ENCODE measurements at places on chromosomes 5 and 9.

DNA sequence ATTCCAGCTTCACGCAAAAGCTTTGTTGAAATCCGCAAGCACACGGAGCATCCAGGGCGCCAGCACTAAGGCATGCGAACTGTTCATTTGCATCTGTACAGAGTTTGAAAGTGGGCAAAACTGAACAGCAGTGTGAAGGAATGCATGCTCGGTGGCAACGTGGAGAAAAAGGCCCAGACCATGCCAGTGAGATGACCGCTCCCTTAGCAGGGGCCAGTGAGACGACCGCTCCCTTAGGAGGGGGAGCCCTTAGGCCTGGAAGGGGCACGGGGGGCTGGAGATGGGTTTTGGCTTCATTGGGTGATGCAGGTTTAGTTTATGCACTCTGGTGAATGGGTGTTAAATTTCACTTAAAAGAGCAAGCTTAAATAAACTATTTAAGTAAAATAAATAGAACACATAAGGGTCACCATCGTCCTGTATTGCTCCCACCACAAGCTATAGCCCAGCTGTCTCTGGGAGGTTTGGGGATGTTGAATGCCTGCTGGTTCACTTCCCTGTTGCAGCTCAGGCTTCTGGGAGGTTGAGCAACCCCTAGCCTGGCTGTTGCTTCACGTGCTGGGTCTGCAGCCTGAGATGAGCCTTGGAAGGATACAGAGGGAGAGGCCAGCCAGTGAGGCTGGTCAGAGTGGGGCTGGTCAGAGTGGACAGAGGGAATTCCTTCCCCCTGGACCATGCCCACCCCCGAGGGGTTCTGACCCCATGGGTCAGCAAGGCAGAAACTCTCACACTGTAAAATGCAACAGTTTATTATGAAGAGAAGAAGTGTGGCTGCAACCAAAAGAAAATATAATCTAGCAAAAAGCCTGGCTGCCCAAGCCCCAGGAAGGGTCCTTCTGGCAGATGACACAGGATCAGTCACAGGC lies 4.6 kb upstream of the FCN1 start:
- DNase-seq: no peak

DNA sequence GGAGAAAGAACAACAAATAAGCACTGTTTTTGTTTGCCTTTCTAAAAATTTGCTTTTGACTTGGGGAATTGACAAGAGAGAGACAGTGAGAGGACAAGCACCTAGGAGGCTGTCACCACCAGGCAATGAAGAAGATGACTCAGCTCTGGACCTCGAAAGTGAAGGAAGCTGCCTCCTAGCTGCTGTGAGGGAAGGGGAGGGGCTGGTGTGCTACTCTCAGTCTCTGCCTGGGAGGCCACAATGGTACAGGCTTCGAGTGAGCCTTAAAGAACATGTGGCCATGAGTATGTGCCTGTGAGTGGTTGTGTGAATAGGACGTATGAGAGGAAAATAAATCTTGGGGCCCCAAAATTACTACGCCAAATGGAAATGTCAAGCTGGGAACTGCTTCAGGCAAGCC lies 7.1 kb upstream of the PLK2 start:
- DNase-seq: peak; percentile 80

DNA sequence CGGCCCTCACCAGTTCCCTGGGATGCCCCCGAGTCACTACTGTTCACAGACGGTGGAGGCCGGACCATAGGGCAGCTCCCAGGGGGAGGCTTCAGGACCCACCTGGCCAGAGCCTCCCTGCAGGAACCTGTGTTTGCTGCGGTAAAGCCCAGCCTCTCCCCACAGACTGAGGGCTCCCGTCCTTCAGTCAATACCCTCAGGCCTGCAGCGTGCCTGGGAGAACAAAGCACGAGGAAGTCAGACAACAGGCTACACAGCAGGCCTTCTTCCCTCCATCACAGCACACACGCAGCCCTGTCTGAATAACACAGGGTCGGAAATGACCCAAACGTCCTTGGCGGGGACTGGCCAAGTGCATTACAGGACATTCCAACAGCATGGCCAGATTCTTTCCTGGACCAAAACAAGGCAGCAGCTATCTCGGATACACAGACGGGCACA lies 34.4 kb downstream of the COL23A1 start:
- no peak for DNase-seq

GRCh38 chr5:157351802-157352092 lies 85.8 kb downstream of the CYFIP2 start:
- no peak for DNase-seq

DNA sequence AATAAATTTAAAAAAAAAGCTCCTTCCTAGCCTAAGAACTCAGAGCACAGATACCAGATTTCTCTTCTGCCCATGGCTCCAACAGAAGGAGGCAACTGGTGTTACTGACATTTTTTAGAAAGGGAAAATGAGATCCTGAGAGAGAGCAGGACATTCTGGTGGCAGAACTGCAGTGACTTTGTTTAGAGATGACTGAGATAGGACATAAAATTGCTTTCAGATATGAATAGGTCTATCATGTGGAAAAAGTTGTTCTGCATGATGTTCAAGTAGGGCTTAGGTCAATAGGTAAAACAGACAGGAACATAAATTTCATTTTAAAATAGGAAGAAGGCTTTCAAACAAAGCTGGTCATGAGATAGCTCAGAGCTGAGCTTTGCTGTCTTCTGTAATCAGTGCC lies 49.6 kb downstream of the NIPAL4 start:
- no peak for DNase-seq

DNA sequence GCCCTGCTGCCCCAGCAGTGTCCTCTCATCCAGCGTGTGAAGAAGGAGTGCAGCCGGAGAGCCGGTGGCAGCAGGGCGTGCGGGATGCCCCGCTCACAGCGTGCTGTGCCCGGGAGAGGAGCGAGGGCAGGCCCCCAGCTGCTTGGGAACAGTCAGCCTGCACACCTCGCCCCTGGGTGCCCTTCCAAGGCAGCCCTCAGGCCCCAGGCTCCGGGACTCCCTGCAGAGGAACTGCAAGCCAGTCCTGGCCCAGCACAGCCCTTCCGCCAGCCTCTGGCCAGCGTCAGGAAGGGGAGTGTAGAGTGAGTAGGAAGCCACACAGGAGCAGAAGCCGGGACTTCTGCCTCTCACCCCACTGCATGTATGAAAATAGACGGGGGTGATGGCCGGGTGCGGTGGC lies 43.5 kb downstream of the ADAMTS2 start:
- no peak for DNase-seq

- DNase-seq: peak; percentile 86
Observed at GRCh38 chr9:37229882-37230482, 109.6 kb downstream of the ZCCHC7 start.

DNA sequence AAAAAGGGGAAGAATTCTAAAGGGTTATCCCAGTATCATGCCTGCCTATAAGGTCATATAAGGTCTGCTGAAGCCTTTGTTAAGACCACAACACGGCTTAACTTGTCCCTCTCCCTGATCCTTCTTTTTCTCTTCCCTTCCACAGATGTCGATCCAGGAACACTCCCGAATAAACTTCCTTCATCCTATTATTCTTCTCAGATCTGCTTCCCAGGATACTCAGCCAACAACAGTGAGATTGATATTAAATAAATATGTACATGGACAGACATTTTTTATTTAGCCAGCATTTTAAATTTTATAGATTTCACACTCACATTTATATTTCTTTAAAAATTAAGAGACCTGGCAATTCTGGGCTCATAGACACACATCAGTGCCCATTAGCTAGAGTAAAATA lies 44.1 kb downstream of the DPYSL3 start:
- DNase-seq: no peak

- peak; percentile 88 for DNase-seq
Observed at GRCh38 chr9:72022841-72023240, 37.6 kb downstream of the C9orf57 start.

- no peak for DNase-seq
Observed at GRCh38 chr9:105658351-105658750, 3.9 kb upstream of the TAL2 start.

GRCh38 chr5:77066823-77067442 lies 20.2 kb downstream of the ZBED3 start:
- DNase-seq: peak; percentile 24

DNA sequence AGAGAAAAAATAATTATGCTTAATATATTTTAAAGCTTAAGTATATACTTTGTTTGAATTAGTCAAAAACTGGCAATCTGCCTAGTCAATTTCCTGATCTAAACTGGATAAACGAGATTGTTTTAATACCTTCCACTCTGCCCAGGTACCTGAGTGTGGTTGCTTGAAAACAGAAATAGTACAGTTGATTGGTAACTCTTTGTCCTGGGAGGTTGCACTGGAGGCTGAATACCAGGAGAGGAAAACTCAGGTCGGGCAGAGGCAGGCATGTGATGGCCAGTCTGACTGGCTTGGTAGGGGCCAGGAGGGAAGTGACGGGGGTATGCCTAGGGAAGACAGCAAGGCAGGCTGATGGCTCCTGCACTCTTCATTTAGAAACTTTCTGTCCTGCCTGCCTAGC lies 80.2 kb downstream of the PIK3R1 start:
- DNase-seq: no peak

DNA sequence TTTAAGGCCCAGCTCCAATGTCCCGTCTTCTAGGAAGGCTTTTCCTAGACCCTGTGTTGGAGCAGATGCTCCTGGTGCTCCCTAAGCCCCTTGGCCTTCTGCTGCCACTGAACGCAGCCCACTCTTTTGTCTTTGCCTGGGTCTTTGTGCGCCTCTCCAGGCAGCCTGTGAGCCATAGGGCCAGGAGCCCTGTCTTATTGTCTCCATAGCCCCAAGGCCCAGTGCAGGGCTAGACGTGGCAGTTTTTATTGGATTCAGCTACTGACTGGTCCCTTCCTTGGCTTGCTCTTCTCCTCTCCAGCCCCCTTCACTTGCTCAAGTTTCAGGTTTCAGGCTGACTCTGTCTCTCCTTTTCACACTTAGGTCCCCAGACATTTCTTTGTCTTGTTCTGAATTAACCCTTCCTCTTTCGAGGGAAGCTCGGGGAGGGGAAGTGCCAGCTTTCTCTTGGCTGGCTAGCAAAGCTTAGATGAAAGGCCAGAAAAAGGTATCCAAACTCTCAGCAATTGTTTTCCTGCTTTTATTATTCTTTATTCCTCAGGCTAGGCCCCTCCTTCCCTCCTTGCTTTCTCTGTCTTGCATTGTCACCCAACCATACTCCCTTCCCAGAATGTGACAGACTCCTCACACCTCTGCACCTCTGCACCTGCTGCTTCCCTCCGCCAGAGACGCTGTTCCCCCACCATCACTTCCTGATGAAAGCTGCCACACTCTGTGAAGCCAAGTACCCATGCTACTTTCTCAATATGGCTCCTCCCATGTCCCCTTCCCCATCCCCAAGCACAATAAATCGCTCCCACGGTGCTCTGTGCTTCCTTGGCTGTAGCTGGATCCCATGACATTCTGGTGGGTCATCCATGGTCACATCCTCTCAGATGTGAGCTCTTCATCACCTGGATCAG lies 101.6 kb upstream of the CPEB4 start:
- no peak for DNase-seq

GRCh38 chr9:131593936-131594665 lies 48.8 kb downstream of the PRRT1B start:
- DNase-seq: no peak

DNA sequence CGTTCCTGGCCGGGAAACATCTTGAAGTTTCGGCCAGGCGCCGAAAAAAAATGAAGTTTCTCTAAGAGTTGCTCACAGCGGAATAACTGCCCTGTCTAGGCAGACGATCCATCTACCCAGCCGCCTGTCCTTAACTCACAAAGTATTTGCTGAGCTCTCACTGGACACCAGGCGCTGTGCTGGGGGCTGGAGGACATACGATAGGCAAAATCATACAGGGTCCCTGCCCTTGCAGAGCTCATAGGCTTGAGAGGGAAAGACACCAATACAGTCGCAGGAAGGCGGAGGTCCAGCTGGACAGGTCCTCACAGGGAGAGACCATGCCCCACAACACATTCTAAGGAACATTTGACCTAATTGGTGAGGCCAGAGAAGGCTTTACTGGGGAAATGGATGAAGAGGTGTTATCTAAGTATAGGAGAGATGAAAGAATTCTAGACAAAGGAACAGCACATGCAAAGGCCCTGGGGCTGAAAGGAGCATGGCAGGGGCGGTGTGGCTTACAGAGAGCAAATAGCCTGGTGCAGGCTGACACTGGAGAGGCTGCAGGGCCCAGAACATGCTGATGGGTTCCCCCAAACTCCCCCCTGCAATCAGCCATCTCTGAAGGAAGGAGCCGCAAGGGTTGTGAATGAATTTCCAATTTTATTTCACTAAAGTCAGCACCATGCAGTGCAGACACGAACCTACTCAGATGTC lies 2.0 kb upstream of the MXD3 start:
- no peak for DNase-seq

DNA sequence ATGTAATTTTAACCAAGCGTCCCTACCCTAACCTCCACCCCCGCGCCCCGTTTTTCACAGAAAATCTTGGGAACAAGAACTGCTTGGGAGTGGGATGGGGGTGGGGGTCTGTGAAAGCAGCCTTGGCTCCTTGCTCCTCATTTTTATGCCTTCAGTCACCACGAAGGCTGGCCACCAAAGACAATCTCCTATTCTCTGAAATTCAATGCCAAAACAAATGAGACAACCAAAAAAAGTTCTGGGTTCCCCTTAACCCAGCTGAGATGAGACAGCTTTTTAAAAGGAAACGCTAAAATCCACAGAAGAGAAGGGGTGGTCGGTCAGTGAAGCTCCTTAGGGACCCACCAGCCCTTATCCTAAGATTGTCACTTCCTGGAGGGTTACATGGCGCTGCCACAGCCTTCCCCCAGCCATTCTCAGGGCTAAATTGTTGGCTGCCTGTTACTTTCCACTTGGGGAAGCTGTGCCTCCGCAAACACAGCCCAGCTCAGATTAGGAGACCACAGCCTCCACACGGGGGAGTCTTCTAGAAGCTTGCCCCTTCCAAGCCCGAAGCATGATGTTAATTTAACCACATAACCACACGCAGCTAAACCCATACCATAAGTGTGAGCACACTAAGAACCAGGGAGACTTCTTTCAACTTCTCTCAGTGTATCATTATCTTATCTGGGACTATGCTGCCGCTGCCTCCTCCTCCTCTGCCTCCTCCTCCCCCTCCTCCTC lies 136.3 kb downstream of the FOXD1 start:
- peak; percentile 96 for DNase-seq

GRCh38 chr5:176420972-176421544 lies 4.7 kb upstream of the CLTB start:
- DNase-seq: no peak

DNA sequence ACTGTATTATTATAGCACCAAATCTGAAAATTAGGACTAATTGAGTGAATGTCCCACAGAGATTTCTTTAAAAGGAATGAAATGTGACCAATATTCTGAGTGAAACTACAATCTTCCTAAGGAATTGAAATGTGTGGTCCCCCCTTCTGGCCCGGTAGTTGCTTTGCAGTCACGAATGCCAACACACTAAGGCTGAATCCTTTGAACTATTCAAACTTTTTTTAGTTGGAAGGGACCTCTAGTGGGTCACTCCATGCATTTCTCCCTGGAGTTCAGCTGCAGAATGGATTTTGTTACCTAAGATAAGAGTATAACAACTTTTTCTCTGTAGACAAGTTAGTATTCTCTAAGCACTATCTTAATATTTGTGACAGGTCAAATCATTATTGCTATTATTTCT lies 2.8 kb downstream of the CDH6 start:
- peak; percentile 43 for DNase-seq

GRCh38 chr9:134502809-134503211 lies 138.8 kb upstream of the COL5A1 start:
- DNase-seq: peak; percentile 99

GRCh38 chr9:129624168-129624759 lies 1.7 kb upstream of the NTMT1 start:
- DNase-seq: peak; percentile 47

Measured in M059J (cell line).